NCI-H2171 (cell line): ENCODE measurements at places on chromosomes 13 and 19.
A peak's percentile ranks its signal among the peaks of the same experiment; 100 is the strongest.

DNA sequence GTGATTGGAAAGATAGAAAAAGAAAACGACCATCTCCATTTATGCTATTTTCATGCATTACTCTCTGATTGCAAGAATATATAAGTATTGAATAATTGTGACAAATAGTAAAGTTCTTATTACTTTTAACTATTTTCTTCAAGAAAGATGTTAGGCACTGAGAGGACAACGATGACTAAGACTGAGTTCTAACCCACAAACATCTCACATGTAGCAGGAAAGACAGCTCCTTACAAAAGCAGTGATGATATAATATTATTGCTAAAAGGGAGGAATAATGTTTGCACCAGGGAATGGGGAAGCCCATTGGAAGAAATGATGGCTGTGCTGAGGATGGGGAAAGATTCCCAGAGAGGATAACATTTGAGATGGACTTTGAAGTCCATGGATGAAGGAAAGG, 22.6 kb downstream of the RXFP2 start:
- DNase-seq = no peak

DNA sequence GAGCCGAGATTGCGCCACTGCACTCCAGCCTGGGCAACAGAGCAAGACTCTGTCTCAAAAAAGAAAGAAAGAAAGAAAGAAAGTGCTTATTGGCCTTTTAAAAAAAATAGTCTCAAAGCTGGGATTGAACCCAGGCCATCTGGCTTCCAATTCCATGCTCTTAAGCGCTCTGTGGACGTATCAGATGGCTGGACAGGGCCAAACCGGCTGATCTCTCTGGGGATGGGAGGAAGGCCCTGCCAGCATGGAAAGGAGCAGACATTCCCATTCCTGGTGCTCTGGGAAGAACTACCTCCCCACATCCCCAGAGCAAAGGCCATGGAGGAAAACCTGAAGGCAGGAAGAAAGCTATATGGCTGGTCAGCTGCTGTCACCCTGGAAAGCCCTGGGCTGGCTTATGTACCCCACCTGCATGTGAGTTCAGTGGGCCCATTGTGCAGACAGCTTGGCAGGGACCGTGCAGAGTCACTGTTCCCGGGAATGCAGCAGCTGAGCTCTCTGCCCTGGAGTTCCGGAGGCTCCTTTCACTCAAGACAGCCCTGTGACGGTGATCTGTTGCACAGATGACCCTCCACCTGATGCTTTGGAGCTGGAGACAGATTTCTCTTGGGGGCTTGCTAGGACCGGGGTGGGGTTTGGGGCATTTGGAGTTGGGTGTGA, 84.3 kb downstream of the SIPA1L3 start:
- DNase-seq = no peak

DNA sequence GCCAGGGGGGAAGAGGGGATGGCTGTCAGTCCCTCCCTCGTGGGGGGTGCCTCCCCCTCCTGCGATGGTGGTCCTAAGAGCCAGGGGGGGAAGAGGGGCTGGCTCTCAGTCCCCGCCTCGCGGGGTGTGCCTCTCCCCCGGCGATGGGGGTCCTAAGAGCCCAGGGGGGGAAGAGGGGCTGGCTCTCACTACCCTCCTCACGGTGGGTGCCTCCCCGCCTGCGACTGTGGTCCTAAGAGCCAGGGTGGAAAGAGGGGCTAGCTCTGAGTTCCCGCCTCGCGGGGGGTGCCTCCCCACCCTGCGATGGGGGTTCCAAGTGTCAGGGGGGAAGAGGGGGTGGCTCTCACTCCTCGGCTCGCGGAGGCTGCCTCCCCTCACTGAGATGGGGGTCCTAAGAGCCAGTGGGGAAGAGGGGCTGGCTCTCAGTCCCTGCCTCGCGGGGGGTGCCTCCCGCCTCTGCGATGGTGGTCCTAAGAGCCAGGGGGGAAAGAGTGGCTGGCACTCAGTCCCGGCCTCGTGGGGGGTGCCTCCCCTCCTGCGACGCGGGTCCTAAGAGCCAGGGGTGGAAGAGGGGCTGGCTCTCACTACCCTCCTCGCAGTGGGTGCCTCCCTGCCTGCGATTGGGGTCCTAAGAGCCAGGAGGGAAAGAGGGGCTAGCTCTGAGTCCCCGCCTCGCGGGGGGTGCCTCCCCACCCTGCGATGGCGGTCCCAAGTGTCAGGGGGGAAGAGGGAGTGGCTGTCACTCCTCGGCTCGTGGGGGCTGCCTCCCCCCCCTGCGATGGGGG, 2325.6 kb upstream of the PCDH20 start:
- DNase-seq = no peak

DNA sequence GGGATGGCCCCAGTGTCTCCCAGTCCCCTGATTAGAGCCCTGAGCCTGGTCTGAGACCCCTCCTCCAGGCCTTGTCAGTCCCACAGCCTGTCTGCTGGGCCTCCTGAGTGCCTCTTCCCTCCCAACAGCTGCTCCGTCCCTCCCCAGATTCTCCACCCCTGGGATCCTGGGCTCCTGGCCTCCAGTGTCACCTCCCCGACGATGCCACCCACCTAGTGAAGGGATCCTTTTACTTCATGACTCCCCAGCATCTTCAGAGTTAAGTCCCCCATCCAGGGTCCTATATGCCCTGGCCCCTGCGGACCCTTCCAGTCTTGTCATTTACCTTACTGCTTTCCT, 4.4 kb upstream of the PRX start:
- no peak for DNase-seq

DNA sequence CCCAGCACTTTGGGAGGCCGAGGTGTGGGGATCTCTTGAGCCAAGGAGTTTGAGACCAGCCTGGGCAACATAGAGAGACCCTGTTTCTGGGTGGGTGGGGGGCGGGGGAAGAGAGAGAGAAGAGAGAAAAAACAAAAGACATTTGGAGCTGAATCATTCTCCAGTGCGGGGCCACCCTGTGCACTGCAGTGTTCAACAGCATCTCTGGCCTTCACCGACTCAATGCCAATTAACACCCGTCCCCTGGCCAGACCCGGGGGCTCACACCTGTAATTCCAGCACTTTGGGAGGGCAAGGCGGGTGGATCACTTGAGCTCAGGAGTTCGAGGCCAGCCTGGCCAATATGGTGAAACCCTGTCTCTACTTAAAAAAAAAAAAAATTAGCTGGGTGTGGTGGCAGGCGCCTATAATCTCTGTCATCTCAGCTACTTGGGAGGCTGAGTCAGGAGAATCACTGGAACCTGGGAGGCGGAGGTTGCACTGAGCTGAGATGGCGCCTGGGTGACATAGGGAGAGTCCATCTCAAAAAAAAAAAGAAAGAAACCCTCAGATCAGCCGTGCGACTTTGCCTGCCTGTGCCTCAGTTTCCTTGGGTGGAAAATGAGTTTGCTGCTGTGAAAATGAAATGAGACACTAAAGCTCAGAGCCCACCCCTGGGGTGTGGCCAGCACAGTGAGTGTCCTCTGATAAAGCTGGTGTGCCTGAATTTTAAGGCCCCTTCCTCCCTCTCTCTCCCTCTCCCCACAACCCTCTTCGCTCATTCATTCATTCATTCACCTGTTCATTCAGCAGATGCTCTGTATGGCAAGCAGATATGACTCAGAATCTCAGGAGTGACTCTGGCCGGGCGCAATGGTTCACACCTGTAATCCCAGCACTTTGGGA, 6.4 kb downstream of the KLF2 start:
- DNase-seq = no peak

- DNase-seq = no peak
Measured at GRCh38 chr13:112965573-112966115, 3.4 kb upstream of the MCF2L start.

DNA sequence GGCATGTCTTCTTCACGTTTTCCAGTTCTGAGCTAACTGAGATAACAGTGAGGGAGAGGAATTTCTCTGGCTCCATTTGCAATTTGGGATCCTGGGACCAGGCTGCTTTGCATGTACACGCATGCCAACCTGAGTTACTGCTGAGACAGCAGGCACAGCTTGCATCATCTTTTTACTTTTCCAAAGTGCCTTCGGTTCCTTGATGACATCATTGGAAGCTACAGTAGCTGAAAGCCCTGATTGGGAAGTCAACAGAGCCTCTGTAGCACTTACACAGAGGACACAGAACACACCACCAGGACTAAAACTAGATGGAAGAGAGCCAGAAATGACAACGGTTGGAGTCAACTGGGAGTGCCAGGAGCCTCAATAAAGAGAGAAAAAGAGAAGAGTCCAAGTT, 399.1 kb upstream of the GPC6 start:
- DNase-seq = no peak

GRCh38 chr19:53156850-53157249, 2.0 kb downstream of the ZNF347 start:
- DNase-seq = no peak

GRCh38 chr13:67440236-67440975, 210.3 kb upstream of the PCDH9 start:
- DNase-seq = no peak

DNA sequence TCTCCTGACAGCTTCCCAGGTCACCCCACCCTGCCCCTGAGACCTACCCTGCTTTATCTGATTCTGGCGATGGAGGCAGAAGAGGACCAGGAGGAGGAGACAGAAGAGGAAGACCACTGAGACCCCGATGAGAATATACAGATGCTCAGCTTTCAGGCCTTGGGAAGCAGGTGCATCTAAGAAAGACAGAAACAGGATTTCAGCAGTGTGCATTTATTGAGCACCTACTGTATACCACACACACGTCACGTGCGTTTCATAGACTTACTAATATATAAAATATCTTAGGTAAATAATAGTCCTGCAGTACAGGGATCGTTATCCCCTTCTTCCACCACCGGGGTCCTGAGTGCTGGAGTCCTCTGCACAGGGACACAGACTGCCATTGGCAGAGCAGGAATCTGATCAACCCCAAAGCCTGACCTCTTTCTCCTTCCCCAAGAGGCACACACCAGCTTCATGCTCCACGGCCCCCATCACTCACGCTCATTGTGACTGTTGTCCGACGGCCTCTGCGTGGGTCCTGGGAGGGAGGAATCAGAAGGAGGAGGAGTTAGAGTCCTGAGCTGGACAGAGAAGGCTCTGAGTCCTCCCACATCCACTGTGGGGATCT, 8.2 kb downstream of the LAIR1 start:
- DNase-seq = no peak

DNA sequence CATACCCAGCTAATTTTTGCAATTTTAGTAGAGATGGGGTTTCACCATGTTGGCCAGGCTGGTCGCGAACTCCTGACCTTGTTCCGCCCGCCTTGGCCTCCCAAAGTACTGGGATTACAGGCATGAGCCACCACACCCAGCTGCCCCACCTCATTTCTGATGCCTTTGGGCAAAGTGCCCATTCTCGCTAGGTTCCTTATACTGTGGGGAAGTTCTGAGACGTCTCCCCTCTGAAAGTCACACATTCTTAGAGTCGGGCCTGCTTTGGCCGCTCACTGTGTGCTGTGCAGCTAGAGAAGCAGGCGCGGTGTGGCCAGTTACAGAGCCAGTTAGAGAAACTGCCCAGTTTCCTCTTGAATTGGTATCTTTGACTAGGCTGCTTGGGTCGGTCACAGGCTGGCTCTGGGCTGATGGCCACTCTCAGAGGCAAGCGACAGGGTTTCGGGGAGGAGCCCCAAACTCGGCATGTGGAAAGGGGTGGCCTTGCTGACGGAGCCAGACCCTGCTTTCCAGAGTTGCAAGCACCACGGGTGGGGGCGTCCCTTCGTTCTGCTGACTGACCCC, 18.0 kb downstream of the PRAM1 start:
- no peak for DNase-seq

GRCh38 chr19:12140545-12141404, 625 bp upstream of the ZNF20 start:
- peak; percentile 72 for DNase-seq

GRCh38 chr13:33228648-33229445, 56.7 kb downstream of the STARD13 start:
- no peak for DNase-seq
